ENCODE measurements at places on chromosomes 3 and 15.

DNA sequence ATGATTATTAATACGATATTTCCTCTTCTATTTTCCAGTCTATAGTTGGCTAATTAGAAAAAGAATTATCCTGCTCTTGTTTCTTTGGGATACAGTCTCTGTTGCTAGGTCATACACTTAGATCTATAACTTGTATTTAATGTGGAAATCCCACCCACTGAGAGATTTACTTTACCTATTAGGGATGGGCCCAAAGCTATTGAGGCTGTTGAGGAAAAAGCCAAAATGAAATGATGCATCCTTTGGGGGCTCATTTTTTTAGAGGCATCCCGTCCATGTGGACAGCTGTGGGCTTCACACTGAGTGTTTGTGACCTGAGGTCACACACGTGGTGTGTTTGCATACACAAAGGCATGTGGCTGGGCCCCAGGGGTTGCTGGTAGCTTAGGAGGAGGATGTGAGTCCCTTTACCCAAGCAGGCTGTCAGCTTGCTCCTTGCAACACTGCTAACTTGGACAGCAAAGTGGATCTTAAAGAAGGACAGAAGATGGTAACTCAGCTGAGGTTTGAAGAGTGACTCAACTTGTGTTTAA, 477.4 kb downstream of the AGBL1 start:
- DNase-seq, result no peak

- no peak for DNase-seq
Measured at GRCh38 chr3:180324791-180325190, 277.2 kb upstream of the TTC14 start.

DNA sequence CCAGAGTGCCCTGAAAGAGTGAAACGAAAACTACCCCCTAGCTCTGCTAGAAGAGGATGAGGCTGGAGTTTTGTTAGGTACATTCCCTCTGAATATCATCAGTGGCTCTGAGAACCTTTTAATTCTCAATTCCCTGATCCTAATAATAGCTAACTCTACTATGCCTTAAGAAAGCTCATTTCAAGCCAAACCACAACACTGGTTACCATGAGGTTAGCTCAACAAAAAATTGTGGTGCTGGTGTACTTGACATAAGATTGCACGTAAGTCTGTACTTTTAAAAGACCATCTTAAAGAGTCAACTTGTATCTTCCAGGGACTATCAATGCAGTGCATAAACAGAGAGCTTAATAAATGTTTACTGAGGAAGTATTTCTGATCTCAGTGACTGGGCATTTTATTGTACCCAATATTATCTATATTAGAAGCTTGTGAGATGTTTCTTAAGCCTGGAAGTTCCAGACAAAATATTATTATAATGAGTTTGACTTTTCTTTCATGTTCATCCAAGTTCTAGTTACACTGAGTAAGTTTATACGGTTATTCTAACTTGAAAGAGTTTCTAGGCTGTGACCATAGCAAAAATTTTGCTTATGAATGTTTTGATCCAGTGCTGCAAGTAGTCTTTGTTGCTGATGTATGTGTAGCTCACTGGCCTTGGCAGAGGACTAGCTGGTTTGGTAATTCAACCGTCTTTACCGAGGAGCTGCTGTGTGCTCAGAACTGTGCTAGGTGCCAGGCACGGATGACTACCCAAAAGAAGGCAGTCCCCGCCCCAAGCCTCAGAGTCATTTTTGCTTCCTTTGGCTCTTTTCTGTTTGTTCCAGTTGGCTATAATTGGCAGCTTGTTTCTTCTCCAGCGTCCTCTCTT, 334.4 kb upstream of the TRIM42 start:
- no peak for DNase-seq

GRCh38 chr3:18215639-18216038, 209.5 kb downstream of the SATB1 start:
- DNase-seq, result no peak

- no peak for DNase-seq
Measured at GRCh38 chr3:61876797-61877196, 315.4 kb downstream of the PTPRG start.

GRCh38 chr3:16240229-16241023, 24.3 kb downstream of the DPH3 start:
- no peak for DNase-seq

- DNase-seq, result no peak
Measured at GRCh38 chr15:58190419-58190818, 52.2 kb downstream of the AQP9 start.

- peak; percentile 31 for DNase-seq
Measured at GRCh38 chr15:75723847-75724660, 11.4 kb upstream of the CSPG4 start.

GRCh38 chr3:42014921-42015533, 53.1 kb upstream of the ULK4 start:
- DNase-seq, result no peak

GRCh38 chr3:77411334-77411733, 371.4 kb downstream of the ROBO2 start:
- DNase-seq, result no peak

DNA sequence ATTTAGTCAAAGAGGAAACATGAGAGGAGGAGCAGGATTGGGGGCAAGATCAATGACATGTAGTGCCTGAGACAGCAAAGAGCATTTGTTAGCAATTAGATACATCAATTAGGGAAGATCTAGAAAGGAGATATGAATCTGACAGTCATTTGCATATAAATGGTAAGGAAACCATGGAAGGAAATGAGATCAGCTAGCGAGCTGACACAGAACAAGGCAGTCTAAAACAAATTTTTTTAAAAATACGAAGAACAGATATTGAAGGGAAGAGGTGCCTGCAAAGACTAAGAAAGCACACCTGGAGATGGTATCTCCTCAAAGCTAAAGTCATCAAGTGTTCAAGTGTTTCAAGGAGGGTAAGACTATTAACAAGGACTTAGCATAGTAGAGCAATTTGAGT, 4.6 kb downstream of the EPM2AIP1 start:
- no peak for DNase-seq

- DNase-seq, result no peak
Measured at GRCh38 chr3:193734737-193735366, 141.8 kb downstream of the OPA1 start.

DNA sequence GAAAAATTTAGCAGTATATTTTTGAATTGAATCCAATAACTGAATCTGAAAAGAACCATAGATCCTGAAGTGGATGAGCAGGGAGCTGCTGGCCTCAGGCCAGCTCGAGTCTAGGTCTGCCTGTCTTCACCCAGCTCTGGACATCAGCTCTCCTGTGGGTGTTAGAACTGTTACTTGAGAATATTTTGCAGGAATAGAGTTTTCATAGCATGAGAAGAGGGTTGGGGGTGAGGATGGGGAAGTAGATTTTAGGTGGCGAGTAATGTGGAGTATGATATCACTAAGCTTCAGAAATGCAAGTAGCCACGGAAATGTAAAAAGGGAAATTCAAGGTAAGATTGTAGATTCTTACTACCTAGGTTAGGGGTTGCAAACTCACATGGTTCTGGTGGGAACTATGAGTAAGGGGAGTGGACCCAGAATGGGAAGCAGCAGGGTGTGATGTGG, 6.2 kb downstream of the RAB8B start:
- no peak for DNase-seq

GRCh38 chr15:40232625-40233070, 6.2 kb upstream of the PAK6 start:
- no peak for DNase-seq

DNA sequence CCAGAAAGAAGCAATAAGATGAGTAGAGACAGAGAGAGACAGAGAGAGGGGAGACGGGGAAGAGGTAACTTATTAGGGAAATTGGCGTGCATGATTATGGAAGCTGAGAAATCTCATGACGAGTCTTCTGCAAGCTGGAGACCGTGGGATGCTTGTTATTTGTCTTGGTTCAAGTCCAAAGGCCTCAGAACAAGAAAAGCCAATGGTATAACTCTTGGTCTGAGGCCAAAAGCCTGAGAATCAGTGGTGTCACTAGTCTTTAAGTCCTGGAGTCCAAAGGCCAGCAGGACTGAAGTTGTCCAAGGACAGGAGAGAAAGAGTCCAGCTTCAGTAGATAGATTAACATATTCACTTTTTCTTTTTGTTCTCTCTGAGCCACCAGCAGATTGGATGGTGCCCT, 613.6 kb downstream of the CADM2 start:
- DNase-seq, result no peak

- DNase-seq, result no peak
Measured at GRCh38 chr3:27114129-27114528, 255.1 kb downstream of the NEK10 start.

- DNase-seq, result peak; percentile 89
Measured at GRCh38 chr15:37594417-37594816, 340.0 kb upstream of the TMCO5A start.

GRCh38 chr3:32684029-32684799, 774 bp upstream of the CNOT10 start:
- no peak for DNase-seq

- no peak for DNase-seq
Measured at GRCh38 chr15:90750186-90750585, 33.0 kb downstream of the BLM start.

DNA sequence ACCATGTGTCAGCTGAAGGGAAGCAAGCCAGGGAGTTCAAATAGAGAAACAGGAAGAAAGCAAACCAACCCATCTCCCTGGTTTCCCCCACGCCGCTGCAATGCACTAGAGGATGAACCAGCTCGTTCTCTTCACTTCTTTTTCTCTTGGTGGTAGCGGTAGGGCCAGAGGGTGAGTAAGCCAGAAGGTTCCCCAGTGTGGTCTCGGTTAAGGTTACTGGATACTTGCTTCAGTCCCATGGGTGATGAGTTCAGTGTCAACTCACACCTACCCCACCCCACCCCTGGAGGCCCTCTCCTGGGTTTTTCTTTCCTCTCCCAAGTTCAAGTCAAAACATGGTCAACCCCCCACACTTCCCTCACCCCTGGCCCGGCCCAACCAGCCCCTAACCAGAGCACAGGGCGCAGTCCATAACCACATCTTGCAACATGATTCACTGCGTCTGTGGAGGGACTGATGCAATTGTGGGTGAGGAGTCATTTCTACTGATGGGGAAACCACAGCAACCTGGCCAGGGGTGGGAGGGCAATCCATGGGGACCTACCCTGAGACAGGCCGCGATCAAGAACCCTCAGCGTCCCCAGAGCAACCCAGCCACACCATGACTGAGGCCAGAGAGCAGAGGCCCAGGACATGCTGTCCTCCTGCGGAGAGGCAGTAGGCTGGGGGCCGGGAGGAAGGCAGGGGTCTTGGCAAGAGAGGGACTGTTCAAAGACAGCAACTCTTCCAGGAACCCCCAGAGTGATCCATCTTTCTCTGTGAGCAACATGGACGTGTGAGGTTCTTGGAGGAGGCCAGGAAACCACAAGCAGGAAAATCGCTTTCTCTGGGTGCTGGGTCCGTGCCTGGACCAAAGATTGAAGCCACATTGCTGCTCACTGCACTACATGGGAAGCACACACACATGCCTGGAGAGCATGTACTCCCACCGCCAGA, 276.6 kb downstream of the UACA start:
- DNase-seq, result no peak

DNA sequence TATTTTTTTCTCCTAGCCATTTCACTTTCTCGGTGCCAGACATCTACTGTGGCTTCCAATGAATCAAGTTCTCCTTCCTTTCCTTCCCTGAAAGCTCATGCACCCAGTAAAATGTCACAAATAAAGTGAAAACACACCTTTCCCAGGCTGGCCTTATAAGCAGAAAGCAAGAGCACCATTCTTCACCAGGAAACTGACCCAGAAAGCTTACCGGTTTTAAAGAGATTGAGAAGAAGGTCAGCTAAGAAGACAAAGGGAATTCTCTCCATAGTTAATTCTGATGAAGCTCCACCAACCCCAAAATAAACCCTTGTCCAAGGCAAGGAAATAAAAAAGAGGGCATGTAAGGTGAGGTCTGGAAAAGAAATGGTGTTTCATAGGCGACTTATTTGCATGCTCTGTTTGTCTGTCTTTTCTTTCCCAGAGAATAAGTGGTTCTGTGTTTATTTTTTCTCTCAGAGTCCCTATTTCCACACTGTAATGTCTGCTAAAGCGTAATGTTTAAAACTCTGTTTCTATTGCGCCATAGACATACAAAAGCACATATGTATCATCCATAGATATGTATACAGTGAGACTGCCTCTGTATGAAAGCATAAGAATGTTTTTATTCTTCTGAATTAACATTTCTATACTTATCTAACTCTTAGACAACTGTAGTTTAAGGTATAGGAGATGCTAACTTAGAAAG, 2.8 kb downstream of the LSAMP start:
- DNase-seq, result peak; percentile 47

GRCh38 chr3:11185564-11186317, 31.4 kb downstream of the HRH1 start:
- no peak for DNase-seq

DNA sequence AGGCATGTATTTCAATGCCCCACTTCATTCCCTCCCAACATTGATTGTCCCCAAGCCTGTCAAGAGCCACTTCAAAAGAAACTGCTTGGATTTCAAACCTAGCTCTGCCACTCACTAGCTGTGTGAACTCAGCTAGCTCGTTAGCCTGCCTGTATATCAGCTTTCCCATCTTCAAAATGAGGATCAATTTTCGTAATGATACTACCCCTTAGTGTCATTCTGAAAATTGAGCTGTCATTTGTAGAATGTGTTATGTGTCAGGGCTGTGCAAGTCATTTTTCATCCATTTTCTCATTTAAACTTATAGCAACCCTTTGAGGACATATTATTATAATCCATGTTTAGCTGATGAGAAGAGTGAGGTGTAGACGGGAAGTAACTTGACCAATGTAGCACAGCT, 88.6 kb downstream of the TRIM42 start:
- DNase-seq, result no peak

DNA sequence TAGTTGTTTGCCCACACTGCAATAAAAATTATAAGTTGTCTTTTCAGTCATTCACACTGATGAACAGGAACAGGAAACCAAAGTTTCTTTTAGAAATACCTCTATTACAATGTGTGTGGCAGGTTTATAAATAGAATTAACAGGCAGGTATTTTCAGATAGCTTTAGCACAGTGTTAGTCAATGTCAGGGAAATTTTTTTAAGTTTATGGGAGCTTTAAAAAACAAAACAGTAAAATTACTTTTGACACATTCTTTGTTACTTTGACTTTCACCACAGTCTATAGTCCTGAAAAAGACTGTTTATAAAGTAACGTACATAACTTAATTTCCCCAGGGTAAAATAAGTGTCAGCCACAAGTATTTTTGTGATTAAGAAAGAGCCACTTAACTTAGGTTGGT, 38.1 kb downstream of the SERPINI1 start:
- no peak for DNase-seq

GRCh38 chr15:94239474-94239873, 8.1 kb downstream of the MCTP2 start:
- no peak for DNase-seq
